Lung (tissue), 17 donors: ENCODE measurements at places on chromosomes 11 and 22.

- DNase-seq = no peak
Observed at GRCh38 chr22:36595940-36596339, 67.0 kb upstream of the EIF3D start.

GRCh38 chr11:128848815-128849455 is 18.2 kb downstream of the KCNJ1 start:
- DNase-seq = no peak

DNA sequence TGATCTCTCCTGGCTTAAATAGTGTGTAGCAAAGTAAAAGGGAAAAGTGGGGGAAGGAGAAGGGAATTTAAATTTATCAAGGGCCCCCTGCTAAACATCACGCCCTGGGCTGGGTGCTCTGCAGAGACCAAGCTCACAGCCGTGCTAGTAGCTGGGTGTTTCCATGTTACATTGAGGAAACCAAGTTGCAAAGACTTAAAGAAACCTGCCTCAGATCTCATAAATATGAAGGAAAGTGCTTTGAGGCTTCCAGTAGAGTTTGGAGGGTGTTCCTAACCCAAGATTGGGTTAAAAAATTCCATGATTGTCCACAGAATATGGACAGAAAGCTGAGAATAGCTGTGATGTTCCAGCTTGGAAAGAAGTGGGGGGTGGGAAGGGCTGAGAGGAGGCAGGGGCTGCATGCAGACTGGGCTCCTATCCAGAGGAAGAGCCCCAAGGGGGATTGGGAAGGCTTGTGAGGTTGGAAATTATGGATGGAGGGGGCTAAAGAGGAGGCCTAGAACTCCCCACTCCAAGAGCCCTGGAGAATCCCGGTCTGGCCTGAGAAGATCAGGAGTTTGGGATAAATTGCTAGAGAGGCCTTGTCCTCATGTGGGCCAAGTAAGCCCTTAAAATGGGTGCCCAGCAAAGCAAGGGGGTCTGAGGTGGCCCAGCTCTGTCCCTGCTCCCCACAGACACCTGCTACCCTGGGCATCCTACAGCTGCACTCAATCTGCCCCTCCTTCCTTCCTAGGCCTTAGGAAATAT is 25.0 kb upstream of the OAF start:
- DNase-seq = peak; percentile 92

- no peak for DNase-seq
Observed at GRCh38 chr22:43363315-43364168, 20.4 kb upstream of the SCUBE1 start.

GRCh38 chr22:34105461-34106062 is 185.3 kb upstream of the LARGE1 start:
- peak; percentile 60 for DNase-seq

- DNase-seq = peak; percentile 82
Observed at GRCh38 chr11:134385774-134386565, 26.1 kb downstream of the B3GAT1 start.

DNA sequence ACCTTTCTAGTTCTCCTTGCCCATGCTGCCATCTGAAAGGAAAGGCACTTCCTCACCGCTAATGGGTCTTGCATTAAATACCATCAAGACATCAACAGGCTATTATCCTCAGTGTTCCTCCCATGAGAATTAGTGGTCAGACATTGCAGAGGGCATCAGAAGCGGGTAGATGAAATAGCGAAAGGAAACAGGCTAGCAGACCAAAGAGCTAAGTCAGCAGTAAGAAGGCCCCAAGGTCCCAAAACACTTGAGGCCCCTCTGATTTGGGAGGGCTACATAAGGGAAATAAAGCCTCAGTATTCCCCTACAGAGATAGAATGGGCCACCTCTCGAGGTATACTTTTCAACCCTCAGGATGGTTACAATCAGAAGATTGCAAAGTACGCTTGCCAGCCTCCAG is 12.9 kb downstream of the KCNJ11 start:
- no peak for DNase-seq

GRCh38 chr11:72426103-72426757 is 8.1 kb downstream of the CLPB start:
- DNase-seq = no peak

GRCh38 chr11:120622189-120622875 is 110.8 kb downstream of the GRIK4 start:
- DNase-seq = peak; percentile 92

DNA sequence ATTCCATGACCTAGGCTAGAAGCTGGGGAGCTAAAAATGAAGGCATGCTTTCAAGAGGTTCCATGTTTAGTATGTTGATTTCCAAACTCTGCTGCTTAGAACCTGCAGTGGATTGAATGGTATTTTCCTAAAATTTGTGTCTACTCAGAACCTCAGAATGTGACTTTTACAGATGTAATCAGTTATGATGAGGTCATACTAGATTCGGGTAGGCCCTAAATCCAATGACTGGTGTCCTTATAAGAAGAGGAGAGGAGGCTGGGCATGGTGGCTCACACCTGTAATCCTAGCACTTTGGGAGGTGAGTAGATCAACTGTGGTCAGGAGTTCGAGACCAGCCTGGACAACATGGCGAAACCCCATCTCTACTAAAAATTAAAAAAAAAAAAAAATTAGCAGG is 3.5 kb upstream of the FEZ1 start:
- no peak for DNase-seq

DNA sequence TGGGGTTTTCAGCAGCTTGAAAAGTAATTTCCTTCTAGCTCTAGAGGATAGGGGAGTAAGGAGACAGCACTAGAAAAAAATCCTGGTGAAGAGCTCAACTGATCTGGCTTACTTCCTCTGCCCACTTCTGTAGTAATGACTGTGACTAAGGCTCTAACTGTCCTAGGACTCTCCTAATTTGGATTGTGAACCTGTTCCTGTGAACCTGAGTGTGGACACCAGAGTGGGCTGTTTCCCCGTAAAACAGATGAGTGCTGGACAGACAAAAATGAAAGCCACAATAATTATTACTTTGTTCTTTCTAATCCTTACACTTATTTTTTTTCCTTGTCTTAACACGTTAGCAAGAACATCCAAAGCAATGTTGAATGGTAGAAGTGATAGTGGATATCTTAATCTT is 154.1 kb downstream of the AASDHPPT start:
- DNase-seq = no peak

DNA sequence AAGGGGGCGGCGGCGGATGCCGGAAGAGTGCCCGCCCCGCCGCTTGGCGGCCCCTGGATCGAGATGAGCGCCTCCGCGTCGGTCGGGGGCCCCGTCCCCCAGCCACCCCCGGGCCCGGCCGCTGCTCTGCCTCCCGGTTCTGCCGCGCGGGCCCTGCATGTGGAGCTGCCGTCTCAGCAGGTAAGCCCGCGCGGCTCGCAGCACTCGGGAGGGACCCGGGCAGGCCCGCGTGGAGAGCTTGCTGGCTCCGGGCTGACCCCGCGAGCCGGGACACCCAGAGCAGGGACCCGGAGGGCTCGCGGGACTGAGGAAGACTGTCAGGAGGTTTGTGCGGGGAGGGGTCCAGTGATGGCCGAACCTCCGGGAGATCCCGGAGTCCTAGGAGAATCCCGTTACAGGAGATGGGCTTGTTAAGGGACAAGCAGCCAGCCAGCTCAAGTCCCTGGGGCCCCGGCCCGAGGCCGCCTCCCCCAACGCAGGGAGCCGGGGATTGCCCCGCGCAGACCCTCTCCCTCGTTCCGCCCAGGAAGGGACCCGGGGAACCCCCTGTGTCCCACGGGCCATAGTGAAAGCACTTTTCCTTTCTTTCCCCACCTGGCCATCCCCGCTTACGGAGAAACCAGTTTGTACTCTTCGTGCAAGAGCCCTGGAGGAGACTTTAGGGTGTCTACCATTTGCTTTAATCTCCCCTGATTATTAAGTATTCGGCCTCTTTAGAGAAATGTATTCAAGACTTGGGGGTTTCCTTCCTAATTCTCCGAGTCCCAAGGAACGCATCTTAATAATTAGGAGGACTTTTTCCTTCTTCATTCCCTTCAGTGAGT is 547 bp downstream of the UVRAG start:
- peak; percentile 68 for DNase-seq

GRCh38 chr11:74695705-74696280 is 35.4 kb downstream of the CHRDL2 start:
- no peak for DNase-seq

- no peak for DNase-seq
Observed at GRCh38 chr22:26041931-26042330, 127.3 kb upstream of the SEZ6L start.

- no peak for DNase-seq
Observed at GRCh38 chr11:95766701-95767100, 22.9 kb downstream of the FAM76B start.

- DNase-seq = no peak
Observed at GRCh38 chr11:94694309-94695060, 73.7 kb upstream of the AMOTL1 start.

- no peak for DNase-seq
Observed at GRCh38 chr22:35478633-35479107, 62.0 kb upstream of the RASD2 start.

GRCh38 chr22:50298937-50299784 is 8.3 kb downstream of the PLXNB2 start:
- DNase-seq = peak; percentile 62

- DNase-seq = no peak
Observed at GRCh38 chr11:9347100-9347499, 32.7 kb upstream of the TMEM41B start.

- DNase-seq = no peak
Observed at GRCh38 chr11:23490557-23491235, 630.4 kb upstream of the CCDC179 start.

- DNase-seq = peak; percentile 50
Observed at GRCh38 chr22:38455530-38456271, 702 bp upstream of the KCNJ4 start.

DNA sequence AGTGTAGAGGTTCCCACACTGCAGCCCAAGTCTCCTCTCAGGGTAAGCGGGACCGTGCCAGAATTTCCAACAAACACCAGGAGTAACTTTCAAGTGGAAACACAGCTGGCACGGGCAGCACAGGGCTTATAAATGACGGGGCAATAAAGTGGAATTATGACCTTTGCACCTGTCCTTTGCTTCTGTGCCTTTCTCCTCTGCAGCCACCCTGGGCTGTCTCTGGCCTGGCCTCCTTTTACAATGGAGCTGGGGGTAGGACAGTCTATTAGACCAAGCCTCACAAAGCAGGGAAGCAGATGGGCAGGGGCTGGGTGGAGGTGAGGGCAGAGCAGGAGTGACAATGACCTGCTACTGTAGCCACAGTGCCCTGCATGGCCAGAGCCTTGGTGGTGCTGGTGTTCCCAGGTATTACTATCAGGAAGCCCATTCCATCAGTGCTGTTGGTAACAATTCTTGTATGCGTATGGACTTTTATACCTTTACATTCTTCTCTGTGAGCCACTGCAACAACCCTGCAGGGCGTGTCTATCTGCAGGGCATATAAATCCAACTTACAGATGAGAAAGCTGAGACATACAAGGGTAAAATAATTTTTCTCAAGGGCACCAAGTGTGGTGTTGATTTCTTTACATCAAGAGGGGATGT is 387.8 kb downstream of the CTTN start:
- DNase-seq = no peak

DNA sequence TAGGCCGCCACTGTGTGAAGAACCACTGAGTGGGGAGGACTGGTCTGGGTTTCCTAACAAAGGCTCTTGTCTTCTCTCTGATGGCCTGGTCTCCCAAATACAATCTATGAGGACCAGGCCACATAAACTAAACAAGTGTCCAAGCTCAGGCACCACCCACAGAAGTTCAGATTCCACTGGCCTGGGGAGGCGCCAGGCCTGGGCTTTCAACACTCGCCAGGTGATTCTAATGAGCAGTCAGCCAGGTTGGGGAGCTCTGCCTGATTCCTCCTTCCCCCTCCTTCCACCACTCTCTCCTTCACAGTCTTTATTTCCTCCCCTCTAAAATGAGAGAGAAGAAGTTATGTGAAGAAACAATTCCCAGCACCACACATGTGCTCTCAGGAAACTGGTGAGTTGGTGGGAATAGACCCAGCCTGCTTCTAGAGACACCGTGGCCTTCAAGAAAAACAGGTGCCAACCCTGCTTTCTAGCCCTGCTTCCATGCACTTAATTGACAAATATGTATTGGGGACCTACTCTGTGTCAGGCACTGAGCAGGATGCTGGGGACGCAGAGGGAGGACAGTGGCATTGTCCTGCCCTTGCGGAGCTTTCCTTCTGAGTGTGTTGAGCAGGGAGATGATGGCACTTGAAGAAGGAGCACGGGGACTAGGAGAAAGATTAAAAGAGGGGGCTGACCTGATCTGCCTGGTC is 242.5 kb downstream of the TENM4 start:
- DNase-seq = no peak

DNA sequence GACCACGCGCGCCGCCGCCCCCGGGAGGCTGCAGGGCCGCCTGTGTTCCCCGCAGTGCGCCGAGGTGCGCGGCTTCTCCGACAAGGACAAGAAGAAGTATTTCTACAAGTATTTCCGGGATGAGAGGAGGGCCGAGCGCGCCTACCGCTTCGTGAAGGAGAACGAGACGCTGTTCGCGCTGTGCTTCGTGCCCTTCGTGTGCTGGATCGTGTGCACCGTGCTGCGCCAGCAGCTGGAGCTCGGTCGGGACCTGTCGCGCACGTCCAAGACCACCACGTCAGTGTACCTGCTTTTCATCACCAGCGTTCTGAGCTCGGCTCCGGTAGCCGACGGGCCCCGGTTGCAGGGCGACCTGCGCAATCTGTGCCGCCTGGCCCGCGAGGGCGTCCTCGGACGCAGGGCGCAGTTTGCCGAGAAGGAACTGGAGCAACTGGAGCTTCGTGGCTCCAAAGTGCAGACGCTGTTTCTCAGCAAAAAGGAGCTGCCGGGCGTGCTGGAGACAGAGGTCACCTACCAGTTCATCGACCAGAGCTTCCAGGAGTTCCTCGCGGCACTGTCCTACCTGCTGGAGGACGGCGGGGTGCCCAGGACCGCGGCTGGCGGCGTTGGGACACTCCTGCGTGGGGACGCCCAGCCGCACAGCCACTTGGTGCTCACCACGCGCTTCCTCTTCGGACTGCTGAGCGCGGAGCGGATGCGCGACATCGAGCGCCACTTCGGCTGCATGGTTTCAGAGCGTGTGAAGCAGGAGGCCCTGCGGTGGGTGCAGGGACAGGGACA is 2.7 kb downstream of the NLRP6 start:
- no peak for DNase-seq

- peak; percentile 29 for DNase-seq
Observed at GRCh38 chr11:9280655-9281301, 15.6 kb upstream of the DENND5A start.

DNA sequence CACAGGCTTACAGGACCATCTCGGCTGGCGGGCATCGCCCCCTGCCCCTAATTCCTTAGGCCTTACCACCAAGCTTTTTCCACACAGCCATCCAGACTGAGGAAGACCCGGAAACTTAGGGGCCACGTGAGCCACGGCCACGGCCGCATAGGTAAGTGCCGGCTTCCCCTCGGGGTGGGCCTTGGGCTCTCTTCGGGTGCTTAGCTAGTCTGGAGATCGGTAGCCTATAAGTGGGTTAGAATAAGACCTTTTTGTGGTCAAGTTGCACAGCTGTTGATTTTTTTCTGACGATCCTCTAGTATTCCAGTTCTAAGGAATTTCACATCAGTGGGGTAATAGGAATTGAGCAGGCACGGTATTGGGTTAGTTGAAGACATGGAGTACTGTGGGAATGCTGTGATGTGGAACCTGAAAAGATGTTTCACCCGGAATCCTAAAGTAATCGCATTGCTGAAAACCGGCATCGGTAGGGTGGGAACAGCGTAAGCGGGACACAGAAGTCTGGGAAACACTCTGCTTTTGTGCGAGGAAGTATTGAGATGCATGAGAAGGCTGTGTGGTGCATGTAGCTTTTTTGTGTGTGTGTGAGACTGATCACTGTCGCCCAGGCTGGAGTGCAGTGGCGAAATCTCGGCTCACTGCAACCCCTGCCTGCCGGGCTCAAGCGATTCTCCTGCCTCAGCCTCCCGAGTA is 669 bp downstream of the RPL27A start:
- no peak for DNase-seq
